ENCODE measurements at places on chromosomes 11 and 22. TPM values are rescaled to one million over a fixed set of nuclear protein-coding genes. Genes with fewer than 3 reads are reported as not detected.

The KDM4E gene
- not detected for total RNA-seq

The APOBEC3H gene
- total RNA-seq: not detected

The C22orf31 gene
- total RNA-seq: not detected

The OR2AT4 gene
- total RNA-seq: not detected

The POU2F3 gene
- total RNA-seq: not detected

The DEPDC7 gene
- total RNA-seq: 0.35 TPM

The NLRP6 gene
- total RNA-seq: not detected

The PDE2A gene
- total RNA-seq: 25.3 TPM

The SEPTIN5 gene
- 11.8 TPM for total RNA-seq

The CASP1 gene
- total RNA-seq: 6.7 TPM

The LRRC55 gene
- not detected for total RNA-seq

The SLC5A1 gene
- total RNA-seq: not detected

The OR5A1 gene
- total RNA-seq: not detected

The ZNF214 gene
- 4.1 TPM for total RNA-seq

The MS4A15 gene
- not detected for total RNA-seq

The KRTAP5-8 gene
- not detected for total RNA-seq

The RAB38 gene
- total RNA-seq: 10.9 TPM

The SELENOO gene
- 28.8 TPM for total RNA-seq

The SYT7 gene
- 0.18 TPM for total RNA-seq

The NAALAD2 gene
- total RNA-seq: 0.21 TPM

The DENND5A gene
- total RNA-seq: 185 TPM

The DEUP1 gene
- not detected for total RNA-seq

The PNPLA5 gene
- total RNA-seq: not detected

The OR8U1 gene
- not detected for total RNA-seq

The WT1 gene
- total RNA-seq: 0.25 TPM

The OR5T3 gene
- total RNA-seq: not detected

The UBQLNL gene
- 0.04 TPM for total RNA-seq

The PARVA gene
- total RNA-seq: 31.8 TPM

The RIMBP3C gene
- total RNA-seq: 0.04 TPM

The UQCR10 gene
- 78.0 TPM for total RNA-seq

The B3GAT1 gene
- total RNA-seq: not detected

The APOA5 gene
- total RNA-seq: not detected

Data from pulmonary artery endothelial cell (primary cell).